AG08396 (cell line): ENCODE measurements at places on chromosomes 12 and 14.

DNA sequence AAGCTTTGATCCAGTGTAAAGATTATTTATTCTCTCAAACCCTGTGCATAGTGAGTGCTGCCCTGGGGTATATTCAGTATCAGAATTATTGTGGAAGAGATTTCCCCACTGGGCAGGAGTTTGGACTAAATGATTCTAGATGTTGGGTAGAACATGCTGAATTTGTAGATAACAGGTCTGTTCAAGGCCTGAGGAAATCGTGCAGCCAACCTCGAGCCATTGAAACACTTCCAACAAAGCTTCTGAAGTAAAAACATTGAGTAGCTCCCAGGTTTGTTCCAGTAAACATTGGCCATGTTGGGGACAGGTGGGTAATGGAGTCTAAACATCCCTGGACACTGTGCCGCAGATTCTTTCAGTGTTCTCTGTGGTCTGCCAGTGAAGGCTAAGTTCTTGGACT, 87.5 kb downstream of the LLPH start:
- no peak for DNase-seq

DNA sequence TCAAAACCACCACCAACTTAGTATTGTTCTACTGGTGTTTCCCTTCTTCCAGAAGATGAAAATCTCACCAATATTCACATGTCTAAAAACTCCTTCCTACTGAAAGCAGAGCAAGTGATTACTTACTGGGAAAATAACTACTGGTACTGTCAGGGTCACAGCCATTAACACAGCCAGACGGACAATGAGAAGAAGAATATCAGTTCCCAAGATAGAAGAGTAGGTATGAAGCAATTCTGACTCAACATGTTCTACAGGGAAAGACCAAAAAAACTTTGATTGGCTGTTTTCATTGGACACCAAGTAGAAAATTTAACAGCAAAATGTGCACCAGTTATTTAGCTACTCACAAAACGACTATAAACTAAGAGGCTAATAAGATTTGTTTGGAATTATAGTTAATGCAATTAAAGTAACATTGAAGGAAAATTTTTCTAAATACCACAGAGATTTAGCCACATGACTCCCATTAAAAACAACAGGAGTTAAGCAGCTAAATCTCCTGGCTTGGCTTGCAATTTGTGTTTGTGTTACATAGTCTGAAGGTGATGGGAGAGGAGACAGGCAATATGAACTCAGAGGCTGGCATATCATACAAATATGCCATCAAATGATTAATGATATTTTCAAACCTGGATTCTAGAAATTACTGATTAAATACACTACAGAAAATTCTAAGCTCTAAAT, 9.5 kb downstream of the SLC38A2 start:
- no peak for DNase-seq

GRCh38 chr12:27779416-27779919, 565 bp upstream of the KLHL42 start:
- DNase-seq: peak; percentile 16

GRCh38 chr12:116459011-116459875, 99.9 kb upstream of the MAP1LC3B2 start:
- no peak for DNase-seq

GRCh38 chr12:68958322-68958721, 25.4 kb upstream of the CPM start:
- DNase-seq: no peak

- DNase-seq: no peak
These were observed 26.9 kb downstream of the TBX3 start for GRCh38 chr12:114656906-114657596.

DNA sequence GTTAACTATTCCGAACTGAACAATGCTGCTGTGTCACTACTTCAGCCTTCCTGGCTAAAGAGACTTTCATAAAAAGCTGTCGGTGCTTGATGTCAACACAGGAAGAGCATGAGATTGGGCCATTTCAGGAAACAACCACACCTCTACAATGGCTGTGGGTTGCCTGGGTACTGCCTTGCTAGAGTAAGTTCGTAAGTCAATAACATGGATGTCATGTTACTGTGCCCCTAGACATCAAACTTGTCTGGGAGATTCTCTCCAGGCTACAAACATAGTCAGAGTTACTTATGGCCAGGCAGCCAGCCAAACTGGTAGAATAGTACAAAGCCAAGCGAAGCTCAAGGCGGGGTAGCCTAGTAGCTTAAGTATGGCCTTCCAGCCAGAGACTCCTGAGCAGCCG, 23.1 kb downstream of the MAX start:
- DNase-seq: no peak

DNA sequence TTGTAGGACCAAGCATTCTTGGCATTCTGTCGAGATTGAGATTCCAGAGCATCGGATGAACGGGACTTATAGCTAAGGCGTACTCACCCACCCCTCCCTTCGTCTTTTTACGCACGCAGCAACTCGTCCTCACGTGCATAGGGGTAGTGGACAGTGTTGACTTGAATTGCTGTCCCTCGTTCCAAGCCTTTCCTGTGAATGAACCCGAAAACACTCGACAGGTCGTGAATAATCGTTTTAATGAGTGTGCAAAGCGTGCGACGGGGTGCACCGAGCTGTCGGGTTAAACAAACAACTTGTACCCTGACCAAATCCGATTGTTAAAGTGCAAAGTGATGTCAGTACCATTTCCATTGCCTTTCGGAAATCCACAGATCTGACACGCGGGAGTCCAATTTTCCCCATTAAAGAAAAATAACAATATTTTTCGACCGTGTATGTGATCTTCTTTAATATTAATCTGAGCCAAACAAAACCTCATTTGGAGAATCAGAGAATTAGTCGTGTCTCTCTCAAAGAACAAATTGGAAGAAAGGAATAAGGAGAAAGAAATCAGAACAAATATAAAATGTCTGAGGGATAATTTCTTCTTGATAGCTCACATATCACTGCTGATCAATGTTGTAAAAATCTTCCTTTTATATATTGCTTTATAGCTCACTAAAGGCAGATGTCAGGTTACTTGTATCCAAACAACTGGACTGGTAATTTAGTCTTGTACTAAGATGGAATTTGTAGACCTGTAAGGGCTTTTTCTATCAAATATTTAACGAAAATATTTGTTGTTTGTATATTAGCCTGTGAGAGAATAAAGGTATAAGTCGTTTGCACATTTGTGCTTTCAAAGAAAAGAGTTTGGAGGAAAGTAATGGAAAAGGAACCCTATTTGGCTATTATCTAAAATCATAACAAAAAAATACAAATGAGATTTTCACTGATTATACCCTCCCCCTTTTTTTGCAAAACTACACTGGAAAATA, 11.8 kb downstream of the FOXG1 start:
- DNase-seq: no peak

- DNase-seq: no peak
These were observed at the start of gene ANHX for GRCh38 chr12:133235401-133236112. Gene ANHX (minus strand): TSS chr12:133235877. CDS start chr12:133234356, 1,521 bp downstream.

DNA sequence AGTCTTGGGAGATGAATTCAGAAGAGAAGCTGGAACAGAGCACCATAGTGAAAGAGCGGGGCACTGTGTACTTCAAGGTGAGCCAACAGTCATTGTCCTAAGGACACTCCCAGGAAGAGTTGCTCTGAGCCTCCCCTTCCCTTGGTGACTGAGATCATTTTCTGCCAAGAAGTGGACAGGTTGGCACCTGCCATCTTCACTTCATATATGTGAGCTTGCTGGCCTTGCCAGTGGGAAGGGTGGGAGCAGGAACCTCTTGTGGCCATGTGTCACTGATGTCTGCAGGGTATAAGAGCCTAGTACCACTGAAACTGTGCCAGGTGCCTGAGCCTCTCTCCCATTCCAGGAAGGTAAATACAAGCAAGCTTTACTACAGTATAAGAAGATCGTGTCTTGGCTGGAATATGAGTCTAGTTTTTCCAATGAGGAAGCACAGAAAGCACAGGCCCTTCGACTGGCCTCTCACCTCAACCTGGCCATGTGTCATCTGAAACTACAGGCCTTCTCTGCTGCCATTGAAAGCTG, 5.3 kb downstream of the FKBP4 start:
- DNase-seq: no peak

DNA sequence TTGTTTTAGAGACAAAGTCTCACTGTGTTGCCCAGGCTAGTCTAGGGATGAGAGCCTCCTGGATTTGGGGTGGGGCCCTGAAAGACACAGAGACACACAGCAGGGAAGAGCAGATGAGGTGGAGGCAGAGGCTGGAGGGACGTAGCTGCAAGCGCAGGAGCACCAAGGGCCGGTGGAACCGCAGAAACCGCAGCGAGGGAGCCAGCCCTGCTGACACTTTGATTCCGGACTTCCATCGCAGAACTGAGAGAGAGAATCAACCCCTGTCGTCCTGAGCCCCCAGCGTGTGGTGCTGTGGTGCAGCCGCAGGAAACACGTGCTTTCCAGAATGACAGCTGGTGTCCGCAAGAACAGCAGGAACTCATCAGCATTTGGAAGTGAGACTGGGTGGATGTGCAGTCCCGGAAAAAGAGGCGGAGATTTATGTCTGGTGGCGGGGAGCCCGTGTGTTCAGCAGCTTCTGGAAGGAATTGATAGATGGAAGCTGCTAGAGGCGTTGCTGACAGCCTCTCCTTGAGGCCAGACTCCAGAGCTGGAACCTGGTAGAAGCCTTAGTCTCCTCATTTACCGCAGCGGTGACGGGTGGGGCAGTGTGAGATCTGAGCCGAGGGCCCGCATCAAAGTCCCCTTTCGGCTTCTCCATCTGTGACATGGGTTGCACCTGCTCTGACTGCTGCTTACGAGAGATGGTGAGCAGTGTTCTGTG, 21.9 kb upstream of the KLC1 start:
- peak; percentile 84 for DNase-seq

DNA sequence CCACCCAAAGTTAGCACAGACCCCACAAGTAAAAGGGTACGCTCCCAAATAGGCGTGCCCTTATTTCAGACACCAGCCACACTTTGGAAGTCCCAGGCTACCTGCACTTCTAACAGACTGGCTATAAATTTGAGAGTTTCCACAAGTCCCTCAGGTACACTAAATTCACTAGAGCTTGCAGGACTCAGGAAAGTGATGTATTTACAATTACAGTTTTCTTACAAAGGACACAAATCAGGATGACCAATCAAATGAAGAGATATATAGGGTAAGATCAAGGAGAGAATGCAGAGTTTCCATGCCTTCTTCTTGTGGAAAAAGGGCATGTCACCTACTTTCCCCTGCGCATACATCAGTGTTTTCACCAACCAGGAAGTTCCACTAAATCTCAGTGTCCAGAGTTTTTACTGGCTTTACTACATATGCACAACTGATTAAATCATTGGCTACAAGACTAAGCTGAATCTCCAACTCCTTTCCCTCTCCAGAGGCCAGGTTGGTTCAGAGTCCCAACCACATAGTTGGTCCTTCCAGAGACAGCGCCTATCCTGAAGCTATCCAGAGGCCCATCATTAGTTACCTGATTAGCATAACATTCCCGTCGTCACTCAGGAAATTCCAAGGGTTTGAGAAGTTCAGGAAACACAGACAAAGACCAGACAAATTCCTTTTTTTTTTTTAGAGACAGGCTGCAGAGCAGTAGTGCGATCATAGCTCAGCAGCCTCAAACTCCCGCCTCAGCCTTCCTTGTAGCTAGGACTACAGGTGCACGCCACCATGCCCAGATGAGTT, 84.2 kb downstream of the DENND5B start:
- DNase-seq: no peak

GRCh38 chr12:59570145-59570544, 25.7 kb upstream of the SLC16A7 start:
- DNase-seq: no peak

DNA sequence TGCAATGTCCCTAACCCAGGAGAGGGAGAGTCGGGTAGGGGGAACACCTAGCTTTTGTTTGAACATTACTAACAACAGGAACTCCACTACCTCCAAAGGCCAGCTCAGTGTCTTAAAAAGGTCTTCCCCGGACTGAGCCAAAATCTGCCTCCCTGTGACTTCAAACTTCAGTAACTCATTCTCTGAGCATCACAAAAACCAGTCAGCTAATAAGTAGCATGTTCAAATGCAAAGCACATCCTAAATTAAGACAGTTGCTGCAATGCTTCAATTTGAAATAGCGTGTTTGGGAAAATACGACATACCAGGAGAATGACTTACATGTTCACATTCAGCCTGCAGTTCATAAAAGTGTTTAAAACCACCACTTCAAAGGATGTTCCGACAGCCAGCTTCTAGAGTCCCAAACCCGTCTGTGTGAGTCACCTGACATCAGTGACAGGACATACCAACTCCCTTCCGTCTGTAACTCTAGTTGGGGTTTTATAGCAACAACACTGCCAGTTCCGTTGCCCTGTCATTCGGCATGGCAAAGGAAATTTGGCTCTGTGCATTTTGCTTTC, 13.0 kb downstream of the ZFP36L1 start:
- DNase-seq: peak; percentile 66

GRCh38 chr14:75041613-75042012, 9.7 kb downstream of the MLH3 start:
- no peak for DNase-seq

GRCh38 chr12:13841358-13841757, 140.0 kb downstream of the GRIN2B start:
- DNase-seq: no peak

GRCh38 chr12:125657681-125658080, 592.4 kb downstream of the AACS start:
- no peak for DNase-seq

- peak; percentile 35 for DNase-seq
These were observed 63.2 kb downstream of the KLHL28 start for GRCh38 chr14:44898551-44898950.

GRCh38 chr12:61846765-61847164, 413.4 kb upstream of the USP15 start:
- no peak for DNase-seq

DNA sequence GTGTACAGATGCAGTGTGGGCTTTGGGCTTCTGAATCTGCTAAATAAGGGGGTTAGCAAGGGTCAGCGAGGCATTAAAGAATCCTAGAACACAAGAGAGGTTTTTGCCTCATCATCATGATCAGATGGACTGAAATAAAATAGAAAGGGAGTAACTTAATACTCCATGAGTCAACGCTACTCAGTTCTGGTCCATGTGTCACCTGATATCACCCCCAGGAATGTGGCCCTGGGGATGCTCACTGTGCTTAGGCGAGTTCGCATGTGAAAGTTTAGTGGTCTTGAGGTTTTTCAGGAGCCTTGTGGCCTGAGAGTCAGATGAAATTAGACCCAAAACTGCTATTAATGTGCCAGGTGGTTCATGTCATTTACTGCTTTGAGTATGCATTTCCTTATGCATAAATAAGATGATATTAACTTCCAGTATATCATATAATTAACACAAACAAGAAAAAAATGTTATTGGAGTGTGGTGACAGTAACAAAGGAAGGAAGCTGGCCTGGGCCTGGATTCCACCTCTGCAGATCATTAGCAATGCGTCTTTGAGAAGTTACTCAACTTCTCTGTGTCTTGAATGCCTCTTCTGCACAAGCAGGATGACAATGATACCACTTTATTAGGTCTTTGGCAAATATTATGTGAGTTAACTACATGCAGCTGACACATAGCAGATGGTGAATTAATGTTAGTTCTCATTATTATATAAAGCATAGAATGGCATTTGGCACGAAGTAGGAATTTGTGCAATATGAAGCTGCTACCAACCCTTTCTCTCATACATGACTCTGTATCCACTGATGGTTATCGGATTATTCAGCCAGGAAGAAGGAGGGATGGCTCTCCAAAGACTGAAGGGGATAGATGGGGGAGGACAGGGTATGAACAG, 1272.6 kb downstream of the AACS start:
- DNase-seq: no peak
